ENCODE measurements at places on chromosomes 1 and 21.

GRCh38 chr1:215970406-215970805 is 403.3 kb downstream of the KCTD3 start:
- no peak for DNase-seq

- no peak for DNase-seq
Measured at GRCh38 chr1:84370266-84370665, 28.0 kb upstream of the DNASE2B start.

DNA sequence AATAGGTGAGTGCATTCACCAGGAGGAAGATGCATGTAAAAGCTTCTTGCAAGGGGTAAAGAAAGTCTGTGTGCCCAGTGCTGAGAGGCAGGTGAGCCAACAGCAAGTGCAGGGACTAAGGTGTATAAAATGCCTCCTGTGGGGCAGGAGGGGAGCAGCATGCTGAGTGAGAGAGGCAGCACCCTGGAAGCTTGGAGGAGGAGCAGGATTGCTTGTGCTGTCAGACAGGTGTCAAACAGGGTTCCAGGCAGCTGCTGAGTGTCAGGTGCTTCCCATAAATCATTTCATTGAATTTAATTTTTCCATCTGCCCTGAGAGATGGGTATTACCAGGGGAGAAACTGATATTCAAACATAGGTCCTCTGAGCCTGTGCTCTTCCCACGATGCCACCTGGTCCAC is 13.9 kb downstream of the BSND start:
- no peak for DNase-seq

DNA sequence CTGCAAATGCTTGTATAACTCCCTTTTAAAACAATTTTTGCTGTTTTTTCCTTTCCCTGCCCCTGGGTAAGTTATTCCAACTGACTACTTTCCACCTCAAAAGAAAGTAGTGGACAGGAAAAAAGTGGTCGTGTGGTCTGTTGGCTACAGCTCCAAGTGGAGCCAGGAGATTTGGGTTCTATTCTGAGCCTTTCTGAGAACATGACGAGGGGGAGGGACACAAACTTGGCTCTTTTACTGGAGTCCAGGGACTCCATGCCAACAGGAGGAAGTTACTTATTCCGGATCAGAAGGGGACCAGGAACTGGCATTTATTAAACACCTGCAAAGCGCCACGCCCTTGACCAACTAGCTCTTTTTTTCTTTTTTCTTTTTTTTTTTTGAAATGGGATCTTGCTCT is 79.0 kb upstream of the CAPZB start:
- no peak for DNase-seq

- DNase-seq, result no peak
Measured at GRCh38 chr1:221716713-221717484, 25.0 kb downstream of the DUSP10 start.

DNA sequence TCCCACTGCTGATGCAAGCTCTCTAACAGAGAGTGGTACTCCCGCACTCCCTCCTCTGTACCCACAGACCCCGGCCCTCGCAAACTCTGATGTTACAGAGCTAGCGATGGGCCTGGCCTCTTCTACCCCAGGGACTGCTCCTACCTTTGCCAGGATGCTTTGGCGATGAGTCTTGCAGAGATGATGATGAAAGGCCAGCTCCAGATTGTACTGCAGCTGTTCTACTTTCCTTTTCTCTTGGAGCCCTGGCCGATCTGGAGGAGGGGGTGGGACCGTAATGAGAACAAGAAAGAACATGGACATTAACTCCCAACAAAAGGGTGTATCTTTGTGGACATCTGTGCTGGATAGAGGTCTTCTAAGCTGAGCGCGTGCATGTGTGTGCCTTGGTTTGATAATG is 6.0 kb upstream of the LINGO4 start:
- DNase-seq, result no peak

DNA sequence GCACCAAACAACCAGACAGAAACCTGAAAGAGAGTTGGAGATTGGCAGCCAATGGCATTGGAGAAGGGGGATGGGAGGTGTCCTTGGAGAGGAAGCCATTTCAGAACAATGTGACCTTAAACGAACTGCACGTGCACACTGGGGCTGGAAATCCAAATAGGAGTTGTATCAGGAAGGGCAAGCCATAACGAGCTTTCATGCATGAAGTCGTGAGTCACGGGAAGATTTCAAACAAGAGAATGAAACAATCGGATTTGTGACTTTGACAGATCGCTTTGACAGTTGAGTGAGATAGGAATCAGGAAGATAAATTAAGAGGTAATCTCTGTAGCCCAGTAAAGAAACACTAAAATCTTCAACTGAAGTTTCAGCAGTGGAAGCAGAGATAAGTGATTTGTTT is 445.8 kb upstream of the ZP4 start:
- no peak for DNase-seq

GRCh38 chr1:201222125-201222524 is 31.5 kb downstream of the IGFN1 start:
- no peak for DNase-seq

DNA sequence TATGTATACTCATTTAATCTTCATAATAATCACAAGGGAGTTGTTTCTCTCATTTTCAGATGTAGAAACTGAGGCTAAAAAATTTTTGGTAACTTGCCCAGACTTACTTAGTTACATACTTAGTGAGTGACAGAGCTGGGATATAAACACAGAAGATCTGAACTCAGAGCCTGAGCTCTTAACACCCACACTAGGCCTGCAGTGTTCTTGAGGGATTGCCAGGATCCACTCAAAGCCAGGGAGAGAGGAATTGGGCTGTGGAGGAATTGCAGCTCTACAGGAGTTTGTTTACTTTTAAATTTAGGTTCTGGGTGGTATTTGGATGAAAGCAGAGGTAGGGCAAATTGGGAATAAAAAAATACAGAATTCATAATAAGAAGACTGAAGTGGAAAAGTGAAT is 515.1 kb upstream of the PLXNA2 start:
- DNase-seq, result no peak

GRCh38 chr1:26411624-26412074 is 1.0 kb downstream of the LIN28A start:
- DNase-seq, result no peak

DNA sequence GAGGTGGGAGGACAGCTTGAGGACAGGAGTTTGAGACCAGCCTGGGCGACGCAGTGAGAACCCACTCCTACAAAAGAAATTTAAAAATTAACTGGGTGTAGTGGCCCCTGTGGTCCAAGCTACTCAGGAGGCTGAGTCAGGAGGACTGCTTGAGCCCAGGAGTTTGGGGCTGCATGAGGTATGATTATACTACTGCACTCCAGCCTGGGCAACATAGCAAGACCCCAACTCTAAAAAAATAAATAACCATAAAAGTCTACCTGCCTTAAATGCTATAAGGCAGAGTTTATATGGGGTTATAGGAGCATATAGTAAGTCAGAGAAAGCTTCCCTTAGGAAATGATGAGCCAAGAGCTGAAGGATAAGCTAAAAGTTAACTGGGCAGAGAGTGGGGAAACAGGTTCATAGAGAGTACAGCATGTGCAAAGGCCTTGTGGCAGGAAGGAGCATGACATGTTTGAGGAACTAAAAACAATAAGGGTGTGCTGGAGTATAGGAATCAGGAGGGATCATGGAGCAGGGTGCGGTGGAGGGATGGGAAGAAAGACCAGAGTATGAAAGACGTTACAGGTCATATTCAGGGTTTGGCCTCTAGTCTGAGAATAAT is 68.3 kb downstream of the ADSS2 start:
- no peak for DNase-seq

GRCh38 chr1:206839857-206840256 is 25.6 kb upstream of the IL20 start:
- no peak for DNase-seq

GRCh38 chr1:18716112-18716784 is 85.6 kb downstream of the PAX7 start:
- DNase-seq, result no peak

DNA sequence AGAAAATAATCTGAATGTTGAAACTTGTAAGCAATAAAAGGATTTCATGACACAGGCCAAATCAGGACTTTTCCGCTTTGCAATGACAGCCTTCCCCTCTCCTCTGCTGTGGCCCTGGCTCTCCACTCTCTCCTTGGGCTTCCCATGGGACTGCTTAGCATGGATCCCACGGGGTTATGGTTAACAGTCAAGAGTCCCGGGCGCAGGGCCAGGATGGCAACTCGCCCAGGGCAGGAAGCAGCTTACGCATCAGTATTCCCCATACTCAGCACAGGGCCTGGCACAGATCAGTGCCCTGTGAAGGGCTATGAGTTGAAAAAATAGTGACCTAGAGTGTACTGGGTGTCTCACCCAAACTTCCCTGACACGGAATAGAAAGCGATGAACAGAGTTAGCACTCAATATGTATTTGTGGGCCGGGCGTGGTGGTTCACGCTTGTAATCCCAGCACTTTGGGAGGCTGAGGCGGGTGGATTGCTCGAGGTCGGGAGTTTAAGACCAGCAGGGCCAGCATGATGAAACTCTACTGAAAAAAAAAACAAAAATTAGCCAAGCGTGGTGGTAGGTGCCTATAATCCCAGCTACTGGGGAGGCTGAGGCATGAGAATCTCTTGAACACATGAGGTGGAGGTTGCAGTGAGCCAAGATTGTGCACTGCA is 29.1 kb upstream of the GRHL3 start:
- no peak for DNase-seq

DNA sequence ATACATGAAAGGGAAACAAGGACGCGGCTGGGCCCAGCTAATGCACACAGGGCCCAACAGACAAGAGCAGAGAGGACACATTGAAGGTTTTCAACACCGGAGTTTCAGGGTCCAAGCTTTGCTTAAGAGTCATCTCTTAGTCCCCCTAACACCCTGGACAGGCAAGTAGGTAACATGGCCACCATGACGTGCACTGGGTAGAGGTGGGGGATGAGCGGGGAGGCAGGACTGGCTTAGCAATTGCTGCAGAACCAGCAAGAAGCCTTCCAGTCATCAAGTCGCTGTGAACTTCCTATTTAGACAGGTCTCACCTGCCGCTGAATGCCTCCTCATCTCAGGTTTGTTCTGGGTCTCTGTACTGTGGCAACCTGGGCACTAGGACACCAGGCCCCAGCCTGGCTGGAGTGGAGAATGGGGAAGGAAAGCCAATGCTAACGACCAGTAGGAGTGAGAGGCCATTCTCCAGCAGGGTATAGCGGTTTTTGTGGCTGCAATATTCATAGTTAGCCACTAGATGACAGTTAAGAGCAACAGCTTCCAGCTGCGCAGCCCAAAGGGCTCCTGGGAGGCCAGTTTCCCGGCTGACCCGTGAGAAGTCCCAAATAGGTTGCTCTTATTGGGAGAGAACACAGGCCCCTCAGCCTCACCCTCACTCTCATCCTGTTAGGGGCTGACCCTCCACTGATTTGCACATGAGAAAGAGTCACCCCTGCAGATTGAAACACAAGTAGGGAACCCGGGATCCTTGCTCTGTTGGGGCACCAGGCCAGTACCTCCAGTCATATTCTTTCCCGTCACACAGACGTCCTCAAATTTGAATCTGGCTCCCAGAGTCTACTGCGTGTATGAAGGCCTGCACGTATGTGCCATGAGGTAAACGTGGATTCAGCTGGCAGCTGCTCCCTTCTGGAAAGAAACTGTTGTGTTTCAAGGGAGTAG is 6.0 kb upstream of the PIGC start:
- peak; percentile 28 for DNase-seq

GRCh38 chr1:15799928-15800835 is 7.3 kb downstream of the UQCRHL start:
- no peak for DNase-seq

- no peak for DNase-seq
Measured at GRCh38 chr1:13829152-13829769, 129.3 kb downstream of the PRDM2 start.

DNA sequence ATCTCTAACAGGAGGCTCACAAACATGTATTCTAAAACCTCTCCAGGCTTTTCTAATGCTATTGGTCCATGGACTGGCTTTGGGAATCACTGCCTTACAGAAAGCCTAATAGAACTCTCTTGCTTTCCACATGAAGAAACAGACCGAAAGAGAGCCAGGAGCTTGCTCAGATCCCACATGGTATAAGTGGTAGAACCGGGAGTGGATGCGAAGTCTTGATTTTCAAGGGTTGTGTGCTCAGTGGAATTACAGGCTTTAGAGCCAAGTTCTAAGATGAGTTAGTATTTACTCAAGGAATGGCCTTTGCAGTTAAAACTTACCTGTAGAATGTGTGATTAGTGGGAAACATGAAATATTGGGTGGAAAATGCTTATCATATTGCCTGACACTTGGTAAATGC is 54.3 kb upstream of the HSD17B7 start:
- no peak for DNase-seq

DNA sequence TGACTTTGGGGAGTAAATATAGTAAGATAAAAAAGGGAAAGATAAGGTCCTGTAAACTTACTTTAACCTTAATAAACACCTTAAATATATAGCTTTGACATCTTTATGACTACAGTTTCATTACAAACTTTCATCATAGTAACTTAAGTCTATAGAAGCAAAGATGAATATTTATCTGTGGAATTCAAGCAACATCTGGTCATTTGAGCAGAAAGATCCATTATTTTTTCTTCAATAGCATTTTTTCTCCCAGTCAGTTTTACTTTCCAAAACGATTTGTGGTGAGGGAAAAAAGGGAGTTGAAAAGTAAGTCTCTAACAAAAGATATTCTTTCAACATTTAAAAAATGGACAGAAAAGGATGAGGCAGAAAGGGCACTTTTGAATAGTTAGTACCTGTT is 69.0 kb downstream of the HMCN1 start:
- DNase-seq, result no peak

DNA sequence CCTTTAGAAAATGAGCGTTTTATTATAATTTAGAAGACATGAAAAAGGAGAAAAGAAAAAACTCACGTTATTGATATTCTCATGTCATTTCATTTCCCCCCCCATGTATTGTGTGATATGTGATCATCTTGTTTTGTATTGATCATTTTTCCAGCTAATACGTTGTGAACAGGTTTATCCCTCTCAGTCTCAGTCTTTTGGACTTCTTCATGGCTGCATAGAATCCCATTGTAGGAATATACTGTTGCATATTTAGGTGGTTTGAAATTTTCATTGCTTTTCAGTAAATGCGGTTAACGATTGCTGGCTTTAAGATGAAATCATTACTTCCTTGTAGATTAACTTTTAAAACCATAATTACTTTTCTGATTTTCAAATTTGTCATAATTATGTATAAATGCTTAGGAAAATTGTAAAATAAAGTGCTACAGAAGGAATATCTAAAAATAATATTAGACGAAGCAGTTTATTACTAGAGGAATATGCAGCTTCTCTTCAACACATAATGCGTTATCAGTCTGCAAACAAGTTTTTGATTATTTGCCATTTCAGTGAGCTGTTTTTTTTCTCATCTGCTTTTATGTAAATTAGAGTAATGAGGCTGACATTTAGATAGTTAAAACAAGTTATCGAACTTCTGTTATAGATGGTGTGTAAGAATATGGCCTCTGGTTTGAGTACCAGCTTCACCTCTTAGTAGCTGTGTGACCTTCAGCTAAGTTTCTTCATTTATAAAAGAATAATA is 1.8 kb downstream of the SON start:
- DNase-seq, result no peak

- DNase-seq, result no peak
Measured at GRCh38 chr1:83673312-83673711, 325.6 kb downstream of the TTLL7 start.

- DNase-seq, result no peak
Measured at GRCh38 chr1:205371871-205372660, 15.3 kb upstream of the KLHDC8A start.

Data from GM12891 (cell line).